Cardiac septum (tissue), 1 donor: ENCODE measurements at places on chromosomes 4 and X.
A peak's percentile ranks its signal among the peaks of the same experiment; 100 is the strongest.

- no peak for DNase-seq
These were observed 171.7 kb upstream of the HCCS start for GRCh38 chrX:10939424-10939823.

DNA sequence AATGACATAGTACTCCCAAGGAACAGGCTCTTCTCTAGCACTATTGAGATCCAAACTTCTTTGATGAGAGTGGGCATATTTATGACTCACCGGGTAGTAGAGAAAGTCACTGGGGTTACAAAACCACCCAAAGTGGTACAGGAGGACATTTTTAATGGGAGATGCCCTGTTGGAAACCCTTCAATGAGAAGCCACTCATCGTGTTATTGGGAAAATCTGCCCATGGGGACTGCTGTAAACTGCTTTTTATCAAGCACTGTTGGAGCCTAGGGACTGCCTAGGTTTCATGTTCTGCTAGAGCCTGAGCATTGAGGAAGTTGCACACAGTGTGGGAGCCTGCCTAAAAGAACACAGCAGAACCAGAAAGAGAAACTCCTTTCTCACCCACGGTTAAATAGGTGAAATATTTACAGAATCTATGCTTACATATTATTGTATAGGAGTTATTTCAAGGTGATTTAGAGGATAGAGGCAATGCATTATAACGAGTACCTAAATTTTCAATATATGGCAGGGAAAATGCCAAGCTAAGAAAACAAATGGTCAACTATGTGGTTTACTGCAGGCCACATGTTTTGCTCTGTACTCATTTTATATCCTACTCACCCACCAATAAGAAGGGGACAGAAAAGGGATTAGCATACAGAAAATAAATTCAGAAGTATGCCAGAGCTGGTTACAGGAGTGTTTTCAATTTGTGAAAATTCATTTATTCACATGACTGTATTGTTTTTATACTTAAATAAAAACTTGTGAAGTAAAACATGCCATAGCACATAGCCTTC is 559.1 kb downstream of the FSTL5 start:
- no peak for DNase-seq

GRCh38 chrX:135112096-135112729 is 8.1 kb downstream of the ETDB start:
- DNase-seq = no peak

DNA sequence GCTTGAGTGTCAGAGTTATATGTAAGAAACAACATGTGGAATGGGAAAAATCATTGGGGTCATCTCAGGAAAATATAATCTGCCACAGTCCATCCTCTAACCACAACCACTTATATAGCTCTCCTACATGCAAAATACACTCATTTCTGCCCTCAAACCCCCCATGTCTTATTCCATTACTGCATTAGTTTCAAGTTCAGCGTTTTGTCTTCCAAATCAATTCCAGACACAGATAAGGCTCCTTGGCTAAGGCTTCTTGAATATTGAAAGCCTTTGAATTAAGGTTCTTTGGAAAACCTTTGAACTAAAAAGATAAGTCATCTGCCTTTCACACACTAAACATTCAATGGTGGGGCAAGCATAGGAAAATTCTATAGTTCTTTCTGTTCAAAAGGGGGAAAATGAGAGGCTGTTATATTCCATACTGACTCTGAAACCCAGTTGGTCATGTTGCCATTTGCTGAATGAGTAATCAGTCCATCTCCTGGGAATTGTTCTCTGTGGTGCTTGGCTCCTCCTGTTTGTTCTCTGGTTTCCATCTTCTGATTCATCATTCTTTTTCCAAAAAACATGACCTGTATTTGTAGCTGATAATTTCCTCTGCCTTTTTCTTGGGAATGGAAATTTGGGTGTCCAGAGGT is 218.7 kb downstream of the BMPR1B start:
- no peak for DNase-seq

- DNase-seq = no peak
These were observed 66.2 kb upstream of the PGRMC2 start for GRCh38 chr4:128353791-128354190.

DNA sequence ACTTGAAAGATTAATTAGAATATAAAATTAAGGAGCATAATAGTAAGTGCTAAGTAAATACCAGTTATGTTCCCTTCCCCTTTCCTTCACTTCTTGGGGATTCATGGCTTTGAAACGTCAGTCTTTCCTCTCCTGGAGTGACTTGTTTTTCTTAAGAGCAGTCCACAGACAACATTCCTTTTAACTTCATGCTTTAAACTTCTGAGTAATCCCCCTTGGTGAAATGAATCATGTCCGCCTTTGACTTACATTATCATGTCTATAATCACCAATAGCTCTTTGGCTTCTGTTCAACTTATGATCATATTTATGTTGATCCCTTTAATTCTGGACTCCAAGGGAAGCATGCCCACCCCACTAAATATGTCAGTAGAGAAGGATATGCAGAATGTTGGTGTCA is 1012.1 kb upstream of the SLIT2 start:
- DNase-seq = no peak

DNA sequence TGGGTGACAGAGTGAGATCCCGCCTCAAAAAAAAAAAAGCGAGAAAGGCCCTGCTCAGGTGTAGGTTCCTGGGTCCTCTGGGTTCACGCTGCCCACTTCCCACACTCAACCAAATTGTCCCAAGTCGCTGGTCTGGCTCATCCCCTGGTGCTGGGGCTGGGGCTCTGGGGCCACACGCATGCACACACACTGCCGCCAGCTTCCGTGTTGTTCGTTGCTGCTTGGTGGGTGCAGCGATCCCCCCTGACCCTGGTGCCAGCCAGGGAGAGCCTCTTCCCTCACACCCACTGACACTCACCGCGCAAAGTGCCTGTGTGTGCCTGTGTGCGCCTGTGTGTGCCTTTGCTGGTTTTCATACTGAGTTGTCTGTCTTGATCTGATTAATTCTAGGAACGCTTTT is 124.1 kb upstream of the NKX1-1 start:
- no peak for DNase-seq

DNA sequence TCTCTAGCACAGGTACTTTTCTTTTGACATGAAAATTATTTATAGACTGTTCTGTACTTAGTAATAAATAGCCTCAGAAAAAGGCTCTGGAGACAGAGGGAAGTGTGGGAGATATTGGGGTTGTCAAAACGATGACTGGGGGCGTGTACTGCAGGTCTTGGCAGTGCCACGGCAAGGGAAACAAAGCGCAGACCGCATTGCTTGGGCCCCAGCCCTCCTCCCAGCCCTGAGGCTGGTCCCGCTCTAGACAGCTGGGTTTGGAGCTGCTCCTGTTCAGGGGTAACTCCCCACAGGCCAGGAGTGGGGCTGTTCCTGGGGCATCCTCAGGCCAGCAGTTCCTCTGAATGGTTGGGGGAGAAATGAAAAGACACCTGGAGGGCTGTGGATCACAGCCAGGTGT is 131.7 kb downstream of the RASL11B start:
- no peak for DNase-seq

GRCh38 chrX:110123331-110123782 is 120.4 kb downstream of the TMEM164 start:
- no peak for DNase-seq

DNA sequence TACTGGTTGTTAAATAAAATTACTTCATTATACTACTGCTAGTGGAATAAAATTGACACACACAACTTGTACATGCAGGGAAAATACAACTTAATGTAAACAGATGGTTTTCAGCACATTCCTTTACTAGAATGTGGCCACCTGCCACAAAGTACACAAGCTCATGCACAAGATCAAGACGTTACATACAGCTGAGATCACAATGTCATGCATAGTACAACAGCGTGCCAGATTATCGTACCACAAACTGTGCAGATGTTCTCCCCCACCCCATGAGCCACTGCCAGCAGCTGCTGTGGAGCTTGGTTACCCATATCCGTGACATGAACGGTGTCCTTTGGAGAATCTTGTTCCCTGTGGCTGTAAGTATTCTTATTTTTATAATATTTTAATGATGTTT is 27.7 kb downstream of the FBXO8 start:
- DNase-seq = no peak

- DNase-seq = no peak
These were observed 8.9 kb downstream of the COPS4 start for GRCh38 chr4:83043801-83044407.

GRCh38 chrX:78168065-78168464 is 28.6 kb upstream of the TAF9B start:
- no peak for DNase-seq

GRCh38 chr4:98383431-98384106 is 122.4 kb downstream of the RAP1GDS1 start:
- DNase-seq = no peak

DNA sequence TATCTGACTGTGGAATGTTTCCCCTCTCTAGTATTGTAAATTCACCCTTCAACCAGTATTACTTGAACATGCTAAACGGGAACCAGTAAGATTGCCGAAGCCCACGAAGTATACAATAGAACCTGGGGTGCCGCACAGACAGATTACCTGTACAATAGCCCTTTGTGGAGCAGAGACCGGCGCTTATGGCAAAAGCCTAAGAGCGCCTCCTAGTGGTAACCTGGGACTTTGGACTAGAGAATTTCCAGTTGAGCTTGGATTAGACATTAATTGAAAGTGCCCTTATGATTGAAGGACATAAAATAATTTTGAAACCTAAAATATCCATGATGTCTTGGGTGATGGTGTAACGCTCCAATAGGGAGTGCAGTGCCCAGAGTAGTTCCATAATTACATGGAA is 14.1 kb downstream of the ZNF157 start:
- peak; percentile 76 for DNase-seq

GRCh38 chr4:94758700-94759399 is 1.1 kb downstream of the BMPR1B start:
- DNase-seq = no peak

GRCh38 chr4:6938237-6938636 is 28.6 kb downstream of the TBC1D14 start:
- DNase-seq = peak; percentile 81

- DNase-seq = no peak
These were observed 200.2 kb downstream of the SPRY1 start for GRCh38 chr4:123596805-123597204.

- DNase-seq = no peak
These were observed 15.6 kb upstream of the IBSP start for GRCh38 chr4:87783781-87784180.

- DNase-seq = peak; percentile 88
These were observed at the start of gene RBM47 for GRCh38 chr4:40629401-40630334. Gene RBM47, minus strand, starts transcription at chr4:40629864. Its CDS starts 190,971 bp downstream, at chr4:40438893.

DNA sequence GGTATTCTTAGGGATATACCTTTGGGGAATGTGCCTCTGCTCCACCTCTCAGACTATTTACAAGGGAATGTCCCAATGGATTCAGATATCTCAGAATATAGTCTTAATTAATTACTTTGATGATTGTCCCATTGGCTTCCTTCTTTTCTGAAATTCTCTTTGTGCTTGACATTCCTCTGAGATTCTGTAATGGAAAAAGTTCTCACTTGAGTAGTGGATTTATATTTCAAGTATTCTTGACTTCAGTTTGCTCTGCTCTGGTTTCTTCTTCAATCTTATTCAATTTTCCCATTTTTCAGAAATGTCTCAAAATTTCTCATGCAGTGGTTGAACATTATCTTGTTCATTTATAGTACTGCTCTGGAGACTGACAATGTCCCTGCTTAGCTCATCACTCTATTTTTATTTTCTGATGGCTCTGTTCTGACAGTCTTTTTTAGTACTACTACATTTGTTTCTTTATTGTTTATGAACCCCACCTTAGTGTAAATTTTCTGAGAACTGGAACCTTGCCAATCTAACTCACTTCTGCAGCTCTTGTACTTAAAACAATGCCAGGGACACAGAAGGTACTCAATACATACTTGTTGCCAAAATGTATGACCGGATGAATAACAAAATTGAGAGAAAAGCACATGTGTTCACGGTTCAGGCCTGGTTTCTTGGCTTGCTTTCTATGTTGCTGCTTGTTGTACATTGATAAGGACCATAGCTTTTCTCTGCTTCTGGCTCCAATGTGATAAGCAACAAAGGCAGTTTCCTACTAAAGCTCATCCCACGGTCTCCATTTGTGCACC is 471.7 kb downstream of the GASK1B start:
- DNase-seq = no peak

- no peak for DNase-seq
These were observed 17.6 kb downstream of the TMEM131L start for GRCh38 chr4:153483432-153484418.

DNA sequence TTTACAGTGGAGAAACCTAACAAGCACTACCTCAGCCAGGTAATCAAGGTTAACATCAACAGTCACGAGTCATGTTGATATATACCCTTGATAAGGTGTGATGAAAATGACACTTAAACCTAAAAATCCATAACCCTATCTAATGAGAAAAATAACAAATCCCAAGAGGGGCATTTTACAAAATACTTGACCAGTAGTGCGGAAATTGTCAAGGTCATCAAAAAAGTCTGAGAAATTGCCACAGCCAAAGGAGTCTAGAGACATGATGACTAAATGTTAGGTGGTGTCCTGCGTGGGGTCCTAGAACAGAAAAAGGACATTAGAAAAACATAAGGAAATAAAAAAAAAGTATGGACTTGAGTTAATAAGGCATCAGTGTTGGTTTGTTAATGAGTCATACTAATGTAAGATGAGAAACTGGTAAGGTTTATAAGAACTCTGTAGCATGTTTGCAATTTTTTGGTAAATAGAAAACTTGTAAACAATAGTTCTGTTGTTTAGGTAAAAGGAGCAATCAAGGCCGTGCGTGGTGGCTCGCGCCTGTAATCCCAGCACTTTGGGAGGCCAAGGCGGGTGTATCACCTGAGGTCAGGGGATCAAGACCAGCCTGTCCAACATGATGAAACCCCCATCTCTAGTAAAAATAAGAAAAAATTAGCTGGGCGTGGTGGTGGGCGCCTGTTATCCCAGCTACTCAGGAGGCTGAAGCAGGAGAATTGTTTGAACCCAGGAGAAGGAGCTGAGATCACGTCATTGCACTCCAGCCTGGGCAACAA is 2.9 kb downstream of the RPL36A start:
- no peak for DNase-seq

DNA sequence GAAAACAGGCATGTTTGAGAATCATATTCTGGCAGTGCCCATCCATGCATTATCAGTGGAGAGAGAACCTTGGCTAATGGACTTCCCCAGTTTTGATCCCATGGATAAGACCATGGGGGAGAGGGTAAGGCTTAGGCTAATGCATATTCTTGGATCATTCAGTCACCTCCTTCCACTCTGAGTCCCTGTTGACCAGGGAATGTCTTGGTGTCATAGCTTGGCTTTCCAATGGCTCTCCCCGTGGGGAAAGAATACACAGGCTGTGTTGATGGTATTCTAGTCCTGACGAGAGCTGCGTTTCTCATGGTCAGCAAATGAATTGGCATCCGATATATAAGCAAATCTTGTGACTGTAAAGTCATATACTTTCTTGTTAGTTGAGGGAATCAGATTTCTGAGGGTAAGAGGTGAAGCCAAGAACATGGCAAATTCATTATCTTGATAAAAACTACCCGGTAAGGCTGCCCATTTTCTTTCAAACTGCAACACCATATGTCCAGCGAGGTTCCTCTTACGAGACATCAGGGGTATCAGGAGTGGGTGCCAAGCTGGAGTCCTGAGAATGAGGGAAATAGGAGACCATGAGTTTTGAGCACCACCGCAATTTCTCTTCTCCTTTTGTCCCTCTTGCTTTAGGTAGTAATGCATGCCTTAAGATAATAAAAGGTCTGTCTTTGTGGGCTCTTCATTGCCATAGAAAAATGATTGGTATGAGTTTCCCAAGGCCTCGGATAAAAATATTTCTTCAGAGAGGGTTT is 18.0 kb downstream of the RHOH start:
- DNase-seq = no peak

- DNase-seq = no peak
These were observed 76.9 kb upstream of the AFAP1 start for GRCh38 chr4:8016527-8016926.
